ENCODE measurements at places on chromosomes 11 and 22.

GRCh38 chr11:56331861-56332491 lies 13.9 kb upstream of the OR8K1 start:
- peak; percentile 6 for DNase-seq

DNA sequence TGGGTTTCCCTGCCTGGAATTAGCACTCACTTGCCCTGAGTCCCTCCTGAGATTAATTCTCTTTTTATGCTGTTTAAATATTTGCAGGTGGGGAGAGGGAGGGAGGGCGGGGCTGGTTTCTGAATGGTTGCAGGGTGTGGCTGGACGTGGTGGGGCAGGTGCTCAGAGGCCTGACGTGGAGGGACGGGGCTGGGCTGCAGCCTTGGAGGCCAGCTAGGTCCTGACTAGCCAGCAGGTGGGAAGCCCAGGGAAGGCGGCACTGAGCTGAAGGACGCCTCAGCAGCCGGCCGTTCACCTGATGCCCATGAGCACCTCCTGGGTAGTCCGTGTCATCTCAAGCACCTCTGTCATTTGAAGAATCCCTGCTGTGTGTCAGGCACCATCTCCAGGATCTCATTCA lies 21.3 kb downstream of the SGSM1 start:
- DNase-seq, result peak; percentile 60

DNA sequence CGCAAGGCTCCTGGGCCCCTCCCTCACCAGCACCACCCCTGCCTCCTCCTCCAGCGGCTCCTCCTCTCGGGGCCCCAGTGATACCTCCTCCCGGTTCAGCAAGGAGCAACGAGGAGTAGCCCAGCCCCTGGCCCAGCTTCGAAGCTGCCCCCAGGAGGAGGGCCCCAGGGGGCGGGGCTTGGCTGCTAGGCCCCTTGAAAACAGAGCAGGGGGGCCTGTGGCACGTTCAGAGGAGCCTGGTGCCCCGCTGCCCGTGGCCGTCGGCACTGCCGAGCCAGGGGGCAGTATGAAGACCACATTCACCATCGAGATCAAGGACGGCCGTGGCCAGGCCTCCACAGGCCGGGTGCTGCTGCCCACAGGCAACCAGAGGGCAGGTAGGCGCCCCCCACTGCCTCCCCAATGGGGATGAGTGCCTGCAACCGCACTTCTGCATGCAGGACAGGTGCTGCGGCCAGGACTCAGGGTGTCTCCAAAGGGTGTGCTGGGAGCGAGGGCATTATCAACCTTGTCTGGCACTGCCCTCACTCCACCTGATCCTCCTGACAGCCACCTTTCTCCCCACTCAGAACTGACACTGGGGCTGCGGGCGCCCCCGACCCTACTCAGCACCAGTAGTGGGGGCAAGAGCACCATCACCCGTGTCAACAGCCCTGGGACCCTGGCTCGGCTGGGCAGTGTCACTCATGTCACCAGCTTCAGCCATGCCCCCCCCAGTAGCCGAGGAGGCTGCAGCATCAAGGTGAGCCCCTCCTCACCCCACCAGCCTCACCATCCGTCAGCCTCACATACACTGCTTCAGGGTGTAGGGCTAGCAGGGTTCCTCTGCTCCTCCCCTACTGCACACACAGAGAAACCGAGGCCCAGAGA lies 10.2 kb downstream of the SMTN start:
- DNase-seq, result no peak

DNA sequence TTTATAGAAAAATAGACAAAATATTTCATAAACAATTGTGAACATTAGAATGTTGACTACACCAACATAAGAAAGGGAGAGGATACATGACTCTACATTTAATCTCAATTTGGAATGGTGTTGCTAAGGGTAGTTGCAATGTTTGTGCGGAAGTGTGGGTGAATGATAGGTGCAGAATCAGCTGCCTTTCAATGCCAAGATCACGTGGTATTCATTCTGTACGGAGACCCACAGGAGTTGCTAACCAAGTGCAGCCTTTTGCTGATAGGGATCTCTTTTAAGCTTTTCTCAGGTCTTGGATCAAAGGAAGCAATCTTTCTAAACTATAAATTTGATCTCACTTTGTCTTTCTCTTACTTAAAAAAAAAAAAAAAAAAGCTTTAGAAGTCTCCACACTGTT lies 29.8 kb upstream of the CTSC start:
- DNase-seq, result no peak

DNA sequence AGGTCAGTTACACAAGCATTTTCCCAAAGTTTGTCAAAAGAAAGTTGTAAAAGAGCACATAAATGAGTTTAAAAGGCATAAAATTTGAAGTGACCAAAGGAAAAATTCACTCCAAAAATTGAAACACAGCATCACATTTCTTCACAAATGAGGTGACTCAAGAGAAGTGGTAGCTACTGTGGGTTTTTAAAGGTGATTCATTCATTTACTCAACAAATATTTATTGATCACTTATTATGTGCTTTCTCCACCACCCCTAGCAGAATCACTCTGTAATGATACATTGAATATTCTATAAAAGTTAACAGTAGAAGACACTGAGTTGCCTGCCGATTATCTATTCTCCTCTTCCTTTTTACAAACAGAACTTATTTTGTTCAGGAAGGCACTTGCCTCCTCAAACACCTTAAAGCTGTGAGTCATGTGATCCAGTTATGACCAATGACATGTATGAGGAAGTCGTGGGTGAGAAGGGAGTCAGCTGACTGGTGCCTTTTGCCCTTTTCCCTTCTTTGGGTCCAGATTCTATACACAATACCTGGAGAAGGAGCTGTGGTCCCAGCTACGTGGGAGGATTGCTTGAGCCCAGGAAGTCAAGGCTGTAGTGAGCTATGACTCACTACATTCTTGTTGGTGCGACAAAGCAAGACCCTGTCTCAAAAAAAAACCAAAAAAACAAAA lies 67.7 kb upstream of the CLNS1A start:
- no peak for DNase-seq

DNA sequence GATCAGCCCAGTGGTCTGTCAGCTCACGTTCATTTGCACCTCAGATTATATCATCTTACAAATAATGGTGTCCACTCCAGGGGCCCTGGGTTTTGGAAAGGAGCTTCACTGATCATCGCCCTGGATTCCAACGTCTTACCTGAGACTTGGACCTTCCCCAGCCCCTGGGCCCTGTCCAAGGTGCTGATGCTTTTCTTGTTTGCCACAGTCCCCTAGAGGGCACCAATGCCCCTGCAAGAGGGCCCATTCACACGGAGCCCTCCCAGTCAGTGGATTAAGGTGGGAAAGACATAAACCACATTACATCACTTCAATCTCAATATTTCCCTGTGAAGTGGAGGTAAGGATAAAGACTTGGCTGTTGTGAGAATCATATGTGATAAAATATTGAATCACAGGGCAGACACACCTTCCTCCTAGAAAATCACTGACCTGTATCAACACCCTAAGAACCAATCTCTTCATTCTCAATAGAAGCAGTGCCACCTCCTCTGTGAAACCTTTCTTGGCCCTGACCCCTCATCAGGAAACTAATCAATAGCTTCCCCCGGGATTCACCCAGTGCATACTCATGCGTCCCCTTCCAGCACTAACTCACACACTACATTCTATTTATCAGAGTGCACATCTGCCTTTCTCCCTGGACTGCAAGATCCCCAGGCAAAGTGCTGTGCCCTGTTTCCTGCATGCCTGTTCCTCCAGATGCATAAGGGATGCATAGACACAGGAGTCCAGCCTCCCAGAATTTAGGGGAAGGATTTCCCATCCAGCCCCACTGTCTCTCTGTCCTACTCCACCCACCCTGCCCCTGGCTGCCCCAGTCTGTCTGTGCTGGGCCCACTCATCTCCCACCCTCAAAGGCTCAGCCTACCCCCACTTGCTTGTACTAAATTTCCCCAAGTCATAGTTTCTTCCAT lies 167.0 kb downstream of the BUD13 start:
- no peak for DNase-seq

DNA sequence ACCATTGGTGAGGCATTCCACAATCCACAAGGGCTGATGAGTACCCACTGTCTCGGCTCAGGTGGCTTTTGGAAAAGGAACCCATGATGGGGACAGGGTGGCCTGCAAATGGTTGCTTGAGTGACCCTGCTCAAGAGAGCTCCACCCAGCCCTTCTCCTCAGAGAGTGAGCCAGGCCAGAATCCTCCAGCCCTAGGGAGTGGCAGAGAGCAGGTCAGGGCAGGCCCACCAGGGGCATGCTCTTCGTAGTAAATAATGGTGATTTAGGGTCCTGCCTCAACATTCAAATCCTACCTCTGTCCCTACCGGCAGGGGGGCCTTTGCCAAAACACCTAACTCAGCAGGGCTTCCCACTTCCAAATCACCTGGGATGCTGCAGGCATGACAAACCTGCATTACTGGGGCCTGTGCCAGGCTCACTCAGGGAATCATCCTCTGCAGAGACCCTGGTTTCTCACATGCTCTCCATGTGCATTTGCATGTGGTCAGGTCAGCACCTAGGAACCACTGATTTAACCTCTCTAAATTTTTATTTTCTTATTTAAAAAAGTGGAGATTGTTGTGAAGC lies 17.3 kb upstream of the TP53I11 start:
- no peak for DNase-seq

- DNase-seq, result no peak
Measured at GRCh38 chr11:78902771-78903507, 328.3 kb upstream of the NARS2 start.

GRCh38 chr11:73269459-73270015 lies 2.6 kb upstream of the P2RY6 start:
- no peak for DNase-seq
